WTC11 (cell line): ENCODE measurements at places on chromosomes 2 and 18. TPM values are rescaled to one million over a fixed set of nuclear protein-coding genes. Genes with fewer than 3 reads are reported as not detected.

Gene GREB1
- 31.9 to 35.7 TPM (median 34.4 TPM) in 3 replicates for total RNA-seq

Gene HAT1
- total RNA-seq, result 50.6 to 58.9 TPM (median 54.5 TPM) in 3 replicates

Gene GALNT5
- total RNA-seq, result 0.17 to 0.34 TPM (median 0.32 TPM) in 3 replicates

Gene CSRNP3
- 7.3 to 8.0 TPM (median 8.0 TPM) in 3 replicates for total RNA-seq

DNA sequence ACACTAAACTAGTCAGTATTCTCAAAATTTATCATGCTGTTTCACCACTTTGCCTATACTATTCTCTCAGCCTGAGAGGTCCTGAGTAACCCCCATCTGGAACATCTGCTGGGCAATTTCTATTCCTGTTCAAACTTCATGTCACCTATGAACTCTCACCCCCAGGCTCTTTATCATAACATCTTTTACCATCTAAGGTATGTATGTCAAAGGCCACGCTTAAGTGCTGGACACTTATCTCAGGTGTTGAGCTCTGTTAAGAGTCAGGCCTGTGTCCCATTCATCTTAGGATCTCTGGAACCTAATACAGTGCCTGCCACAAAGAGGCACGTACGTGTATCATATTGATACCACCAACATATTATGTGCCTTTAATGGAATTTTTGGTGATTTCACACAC is 4.9 kb downstream of the AAK1 start:
- DNase-seq, result no peak

- no peak for DNase-seq
Observed at GRCh38 chr2:127525691-127526131, 578 bp downstream of the IWS1 start.

- DNase-seq, result no peak
Observed at GRCh38 chr18:24322584-24323136, 75.0 kb downstream of the OSBPL1A start.

DNA sequence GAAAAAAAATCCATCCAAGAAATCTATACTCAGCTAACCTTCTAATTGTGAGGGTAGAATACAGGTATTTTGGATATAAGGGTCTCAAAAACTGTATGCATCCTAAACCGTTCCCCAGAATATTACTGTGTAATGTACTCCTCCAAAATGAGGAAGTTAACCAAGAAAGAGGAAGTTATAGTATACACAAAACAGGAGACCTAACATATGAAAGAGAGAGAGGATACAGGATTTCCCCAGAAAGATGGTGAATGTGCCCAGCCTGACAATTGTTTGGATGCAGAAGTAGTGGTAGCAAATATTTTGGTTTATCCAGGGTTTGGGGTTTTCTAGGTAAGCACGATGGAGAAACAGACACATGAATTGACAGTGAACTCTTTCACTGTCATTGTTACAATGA is 50.6 kb downstream of the GALNT3 start:
- DNase-seq, result no peak

- no peak for DNase-seq
Observed at GRCh38 chr2:43421194-43421593, 174.6 kb downstream of the THADA start.

DNA sequence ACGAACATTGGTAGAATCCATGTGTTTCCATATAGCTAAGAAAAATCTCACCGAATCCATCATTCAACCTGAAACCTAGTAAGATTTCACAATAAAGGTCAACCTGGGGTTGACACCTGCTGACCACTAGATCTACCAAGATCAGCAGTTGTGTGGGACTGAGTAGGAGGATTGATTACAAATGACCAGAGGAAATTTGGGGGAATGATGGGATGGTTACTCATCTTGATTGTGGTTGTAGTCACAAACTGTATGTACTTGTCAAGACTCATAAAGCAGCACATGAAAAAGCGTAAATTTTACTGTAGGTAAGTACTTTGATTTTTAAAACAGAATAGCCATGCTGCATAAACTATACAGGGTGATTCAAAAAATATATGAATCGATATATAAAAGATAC is 14.7 kb downstream of the DAPL1 start:
- DNase-seq, result no peak

- DNase-seq, result no peak
Observed at GRCh38 chr2:25332571-25332970, 9.2 kb downstream of the DNMT3A start.

DNA sequence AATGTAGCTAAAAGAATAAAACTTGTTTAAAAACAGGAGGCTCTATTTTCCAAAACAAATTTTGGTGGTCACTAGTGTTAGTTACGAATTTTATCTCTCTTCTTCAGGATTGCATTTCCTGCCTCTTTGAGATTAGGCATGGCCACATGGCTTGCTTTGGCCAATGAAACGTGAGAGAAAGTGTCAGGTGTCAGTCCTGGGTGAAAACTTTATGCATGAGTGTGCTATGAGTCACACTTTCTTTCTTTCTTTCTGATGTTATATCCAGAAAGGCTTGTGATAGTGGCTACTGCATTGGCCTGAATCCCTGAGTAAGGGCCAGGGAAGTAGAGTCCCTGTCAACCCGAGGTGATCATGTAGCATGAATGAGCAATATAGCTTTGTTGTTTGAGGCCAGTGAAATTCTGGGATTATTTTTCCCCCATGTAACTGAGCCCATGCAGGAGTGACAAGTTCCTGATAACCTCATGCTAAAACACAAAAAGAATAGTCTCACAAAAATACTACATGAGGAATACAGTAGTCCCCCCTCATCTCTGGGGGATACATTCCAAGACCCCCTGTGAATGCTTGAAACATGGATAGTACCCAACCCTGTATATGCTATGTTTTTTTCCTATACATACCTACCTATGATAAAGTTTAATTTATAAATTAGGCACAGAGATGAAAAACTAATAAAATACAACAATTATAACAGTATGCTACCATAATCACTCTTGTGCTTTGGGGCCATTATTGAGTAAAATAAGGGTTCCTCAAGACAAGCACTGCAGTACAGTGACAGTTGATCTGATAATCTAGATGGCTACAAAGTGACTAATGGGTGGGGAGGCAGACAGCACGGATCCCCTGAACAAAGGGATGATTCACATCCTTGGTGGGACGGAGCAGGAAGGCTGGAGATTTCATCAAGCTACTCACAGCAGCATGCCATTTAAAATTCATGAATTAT is 109.5 kb downstream of the CDC42EP3 start:
- DNase-seq, result no peak

GRCh38 chr2:211877061-211877460 is 661.5 kb downstream of the ERBB4 start:
- DNase-seq, result no peak

DNA sequence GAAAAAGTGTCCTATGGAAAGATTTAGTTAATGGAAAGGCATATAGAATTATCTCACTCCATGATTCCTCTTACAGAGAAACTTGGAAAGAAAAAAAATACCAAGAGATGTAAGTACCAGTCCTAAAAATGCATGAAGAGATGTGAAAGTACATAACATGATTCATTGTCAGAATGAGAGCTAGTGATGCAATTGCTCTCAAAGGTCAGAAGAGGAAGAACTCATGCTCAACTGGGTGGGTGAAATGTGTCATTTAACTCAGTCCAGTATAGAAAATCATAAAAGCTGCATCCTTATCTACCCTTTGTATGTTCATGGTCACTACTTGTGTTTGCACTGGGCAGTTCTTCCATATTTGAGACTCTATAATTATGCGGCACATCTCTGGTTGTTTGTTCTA is 300.0 kb upstream of the PIK3C3 start:
- DNase-seq, result no peak

- no peak for DNase-seq
Observed at GRCh38 chr2:101463911-101464641, 10.8 kb downstream of the RFX8 start.
